ENCODE measurements at places on chromosomes 12 and 14. TPM values are rescaled to one million over a fixed set of nuclear protein-coding genes. Genes with fewer than 3 reads are reported as not detected.

Gene OR11H12
- total RNA-seq: not detected

DNA sequence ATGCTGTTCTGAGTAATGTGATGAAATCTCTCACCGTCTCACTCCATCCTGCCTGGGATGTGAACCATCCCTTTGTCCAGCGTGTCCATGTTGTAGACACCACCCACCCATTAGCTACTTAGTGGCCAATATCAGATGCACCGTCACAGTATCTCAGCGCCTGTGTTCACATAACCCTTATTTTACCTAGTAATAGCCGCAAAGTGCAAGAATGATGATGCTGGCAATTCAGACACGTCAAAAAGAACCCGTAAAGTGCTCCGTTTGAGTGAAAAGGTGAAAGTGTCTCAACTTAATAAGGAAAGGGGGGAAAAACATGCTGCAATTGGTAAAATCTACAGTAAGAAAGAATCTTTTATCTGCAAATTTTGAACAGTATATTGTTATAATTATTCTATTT, 3.0 kb downstream of the RNASE10 start:
- H3K4me3 ChIP-seq: no peak overlapping the region
- DNase-seq: no peak
- no peaks in the 10 kb centered on the region for H3K36me3 ChIP-seq

Gene KRT75
- not detected for total RNA-seq

Gene AMHR2
- not detected for total RNA-seq

Gene CAPZA3
- not detected for total RNA-seq

DNA sequence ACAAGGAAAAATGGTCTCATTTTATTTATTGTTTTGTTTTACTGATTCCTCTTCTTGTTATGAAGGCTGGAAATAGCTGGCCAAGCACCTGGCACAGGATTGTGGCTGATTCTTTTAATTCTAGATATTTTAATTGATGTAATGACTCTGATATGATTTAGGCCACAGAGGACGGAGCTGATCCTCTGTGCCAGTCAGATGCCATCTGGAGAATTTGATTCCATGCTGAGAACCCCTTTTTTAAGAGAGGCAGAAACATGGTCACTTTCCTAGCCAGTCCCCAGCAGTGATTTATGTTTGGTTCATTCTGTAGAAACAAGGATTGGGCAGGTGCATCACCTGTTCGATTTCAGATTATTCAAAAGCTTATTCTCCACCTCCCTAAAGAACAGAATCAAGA, 77.6 kb downstream of the STAB2 start:
- H3K4me3 ChIP-seq: no peak overlapping the region
- H3K27me3 ChIP-seq: no peaks in the 10 kb centered on the region
- no peak for DNase-seq
- no peaks in the 10 kb centered on the region for H3K36me3 ChIP-seq
- no peak overlapping the region for H3K27ac ChIP-seq
- peaks cover 11% of the 10 kb centered on the region for H3K4me1 ChIP-seq

GRCh38 chr14:36768638-36769337, 107.1 kb downstream of the PAX9 start:
- H3K27me3 ChIP-seq: no peaks in the 10 kb centered on the region
- H3K27ac ChIP-seq: no peak overlapping the region
- H3K36me3 ChIP-seq: no peaks in the 10 kb centered on the region
- H3K4me1 ChIP-seq: no peaks in the 10 kb centered on the region

GRCh38 chr14:95462491-95462890, 54.0 kb downstream of the SYNE3 start:
- no peak for DNase-seq
- H3K4me1 ChIP-seq: peaks cover 16% of the 10 kb centered on the region
- H3K36me3 ChIP-seq: no peaks in the 10 kb centered on the region

Data from neural crest cell (in vitro differentiated cells).